ENCODE measurements at places on chromosomes 5 and 9.

DNA sequence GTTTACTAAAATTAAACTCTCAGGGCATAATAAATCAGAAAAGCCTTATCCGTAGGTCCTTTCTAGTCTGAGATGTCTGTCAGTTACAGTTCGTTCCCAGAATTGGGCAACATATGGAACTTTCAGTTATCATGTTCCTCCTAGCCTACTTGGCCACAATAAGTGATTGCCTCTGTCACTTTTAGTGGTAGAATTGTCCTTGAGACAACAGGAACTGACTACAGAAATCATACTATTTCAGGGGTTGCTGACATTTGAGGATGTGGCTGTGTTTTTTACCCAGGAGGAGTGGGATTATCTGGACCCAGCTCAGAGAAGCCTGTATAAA, 956 bp downstream of the ZNF189 start:
- DNase-seq: no peak

DNA sequence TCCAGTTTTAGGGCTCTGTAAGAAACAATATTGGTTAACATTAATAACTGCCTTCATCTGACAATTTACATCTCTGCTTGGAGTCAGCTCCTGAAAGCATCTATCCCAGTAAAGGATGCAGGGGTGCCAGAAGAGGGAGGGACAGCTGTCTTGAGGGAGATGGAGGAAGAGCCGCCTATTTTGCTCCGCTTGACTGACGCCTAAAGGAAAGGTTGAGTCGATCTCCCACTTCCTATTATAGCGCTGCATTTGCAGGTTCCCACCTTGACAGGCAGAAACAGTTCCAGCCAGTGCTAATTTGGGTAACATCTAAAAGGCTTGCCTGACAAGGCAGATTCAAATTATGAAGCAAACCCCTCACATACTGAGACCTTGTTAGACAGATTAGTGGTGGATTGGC, 374.6 kb downstream of the SPATA31D1 start:
- no peak for DNase-seq

DNA sequence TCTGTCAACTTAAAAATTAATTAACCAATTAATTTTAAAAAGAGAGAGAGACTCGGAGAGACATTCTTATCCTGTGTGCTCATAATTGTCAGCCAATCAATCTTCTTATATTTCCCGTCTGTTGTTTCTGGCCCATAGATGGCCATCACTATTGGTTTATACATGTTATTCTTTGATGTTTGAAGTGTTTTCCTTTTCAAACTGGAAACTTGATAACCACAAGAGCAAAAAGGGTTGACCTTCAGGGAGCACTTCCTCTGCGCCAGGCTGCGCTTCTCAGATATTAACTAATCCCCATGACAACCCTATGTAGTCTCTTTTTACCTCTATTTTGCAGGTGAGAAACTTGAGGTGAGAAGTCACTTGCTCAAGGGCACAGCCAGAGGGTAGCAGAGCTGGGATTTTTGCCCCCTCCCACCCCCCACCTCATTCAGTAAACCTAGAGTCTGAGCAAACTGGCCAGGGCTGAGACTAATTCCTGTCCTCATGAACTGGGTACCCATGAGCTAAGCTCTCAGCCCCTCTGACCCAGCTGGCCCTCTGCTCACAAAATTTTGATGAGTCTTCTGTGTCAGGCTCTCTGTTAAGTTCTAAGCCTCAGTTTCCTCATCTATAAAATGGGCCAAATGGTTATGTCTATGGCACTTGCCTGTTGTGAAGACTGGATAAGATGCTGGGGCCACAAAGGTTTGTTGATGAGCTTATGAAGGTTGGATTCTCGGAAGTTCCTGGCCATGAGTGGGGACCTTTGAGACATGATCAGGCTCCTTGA, 86.0 kb upstream of the SH3PXD2B start:
- DNase-seq: no peak

DNA sequence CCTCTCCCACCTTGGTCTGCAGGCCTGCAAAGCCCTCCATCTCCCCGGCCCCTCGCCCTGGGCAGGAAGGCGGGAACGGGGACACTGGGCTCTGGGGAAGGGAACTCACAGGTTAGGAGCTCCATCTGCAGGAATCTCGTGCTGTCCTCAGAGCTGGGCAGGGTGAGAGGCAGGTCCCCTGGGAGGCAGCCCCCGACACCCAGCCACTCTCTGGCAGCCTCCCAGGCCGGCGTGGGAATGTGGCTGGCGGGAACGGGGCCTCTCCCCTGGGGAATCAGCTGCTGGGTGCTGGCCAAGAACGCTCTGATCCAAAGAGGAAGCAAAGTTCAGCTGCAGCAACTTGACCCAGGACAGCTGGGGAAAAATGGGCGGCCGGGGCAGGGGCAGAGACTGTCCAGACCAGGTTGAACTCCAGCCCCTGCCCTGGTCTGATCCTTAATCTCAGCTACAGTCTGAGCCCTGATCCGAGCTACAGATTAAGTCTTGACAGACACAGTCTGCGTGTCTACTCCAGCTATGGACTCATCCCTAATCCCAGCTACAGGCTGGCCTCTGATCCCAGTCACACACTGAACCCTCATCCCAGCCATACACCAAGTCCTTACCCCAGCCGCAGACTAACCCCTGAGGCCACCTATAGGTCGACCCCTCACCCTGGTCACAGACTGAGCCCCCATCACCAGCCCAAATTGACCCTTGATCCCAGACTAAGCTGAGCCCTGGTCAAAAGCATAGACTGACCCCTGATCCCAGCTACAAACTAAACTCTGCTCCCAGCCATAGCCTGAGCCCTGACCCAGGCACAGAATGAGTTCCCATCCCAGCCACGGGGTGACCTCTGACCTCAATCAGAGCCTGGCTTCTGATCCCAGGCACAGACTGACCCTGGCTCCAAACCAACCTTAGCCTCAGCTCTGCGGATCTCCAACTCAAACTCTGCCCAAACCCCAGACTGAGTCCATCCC, 37.3 kb upstream of the EGFL7 start:
- DNase-seq: peak; percentile 93

DNA sequence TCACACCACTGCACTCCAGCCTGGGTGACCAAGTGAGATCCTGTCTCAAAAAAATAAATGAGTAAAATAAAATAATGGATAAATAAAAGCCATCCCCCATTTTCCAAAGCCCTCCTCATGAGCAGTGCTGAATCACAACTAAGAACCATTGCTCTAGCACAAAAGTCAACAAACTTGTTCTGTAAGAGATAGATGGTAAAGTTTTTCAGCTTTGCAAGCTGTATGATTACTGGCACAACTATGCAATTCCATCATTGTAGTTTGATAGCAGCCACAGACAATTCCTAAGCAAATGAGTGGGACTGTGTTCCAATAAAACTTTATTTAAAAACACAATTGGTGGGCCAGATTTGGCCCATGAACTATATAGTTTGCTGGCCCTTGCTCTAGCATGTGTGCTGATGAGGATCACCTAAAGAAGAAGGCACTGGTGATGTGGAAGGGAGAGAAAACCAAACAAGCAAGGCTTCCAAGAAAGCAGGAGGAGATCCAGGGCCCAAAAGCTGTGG, 64.6 kb downstream of the NEURL1B start:
- DNase-seq: no peak

- no peak for DNase-seq
Observed at GRCh38 chr9:127955294-127956015, 17.8 kb upstream of the DPM2 start.

- DNase-seq: no peak
Observed at GRCh38 chr9:113160571-113160970, 9.8 kb downstream of the SLC31A2 start.

DNA sequence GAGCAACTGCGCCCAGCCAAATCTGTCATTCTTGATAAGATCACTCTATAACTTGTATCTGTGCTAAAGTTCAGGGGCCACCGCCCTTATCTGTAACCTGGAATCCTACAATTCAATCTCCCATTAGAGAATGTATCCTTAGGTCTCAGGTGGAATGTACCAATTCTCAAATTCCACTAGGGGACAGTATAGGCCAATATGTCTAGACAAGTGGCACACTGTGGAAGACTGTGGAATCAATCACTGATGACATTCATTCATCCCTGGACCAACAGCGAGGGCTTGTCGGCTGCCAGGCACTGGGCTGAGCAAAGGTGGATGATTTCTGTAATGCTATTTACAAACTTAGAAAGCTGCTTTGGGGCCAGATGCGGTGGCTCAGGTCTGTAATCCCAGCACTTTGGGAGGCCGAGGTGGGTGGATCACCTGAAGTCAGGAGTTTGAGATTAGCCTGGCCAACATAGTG, 28.7 kb upstream of the MEGF9 start:
- DNase-seq: no peak

- DNase-seq: no peak
Observed at GRCh38 chr5:104659497-104659896, 1096.9 kb upstream of the NUDT12 start.

DNA sequence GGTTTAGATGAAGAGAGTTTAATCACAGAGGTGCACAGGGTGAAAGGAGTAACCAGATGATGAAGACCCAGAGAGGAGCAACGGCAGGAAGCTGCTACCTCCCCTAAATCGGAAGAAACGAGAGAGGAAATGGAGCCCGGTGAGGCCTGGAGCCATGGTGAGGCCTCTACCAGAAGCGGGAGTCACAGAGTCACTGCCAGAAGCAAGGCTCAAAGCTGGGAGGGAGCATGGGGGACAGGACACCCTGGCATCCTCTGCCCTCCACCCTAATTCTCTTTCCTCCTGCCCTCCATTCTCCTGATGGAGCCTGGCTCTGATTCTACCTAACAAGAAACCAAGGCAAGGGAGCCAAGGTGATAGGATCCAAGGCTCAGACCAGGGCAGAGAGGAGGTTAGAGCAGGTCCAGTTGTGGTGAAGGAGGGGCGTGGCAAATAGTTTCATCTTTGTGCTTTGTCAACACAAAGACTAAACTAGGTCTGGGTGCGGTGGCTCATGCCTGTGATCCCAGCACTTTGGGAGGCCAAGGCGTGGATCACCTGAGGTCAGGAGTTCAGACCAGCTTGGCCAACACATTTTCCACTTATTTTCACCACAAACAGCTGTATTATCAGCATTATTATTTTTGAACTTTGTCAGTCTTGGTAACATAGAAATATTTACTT, 134.4 kb upstream of the RAI14 start:
- DNase-seq: no peak

GRCh38 chr5:96031180-96031579, 69.5 kb upstream of the ELL2 start:
- no peak for DNase-seq

Measured in posterior vena cava (tissue), 2 donors.